GM20000 (cell line): ENCODE measurements at places on chromosomes 11 and 22.

DNA sequence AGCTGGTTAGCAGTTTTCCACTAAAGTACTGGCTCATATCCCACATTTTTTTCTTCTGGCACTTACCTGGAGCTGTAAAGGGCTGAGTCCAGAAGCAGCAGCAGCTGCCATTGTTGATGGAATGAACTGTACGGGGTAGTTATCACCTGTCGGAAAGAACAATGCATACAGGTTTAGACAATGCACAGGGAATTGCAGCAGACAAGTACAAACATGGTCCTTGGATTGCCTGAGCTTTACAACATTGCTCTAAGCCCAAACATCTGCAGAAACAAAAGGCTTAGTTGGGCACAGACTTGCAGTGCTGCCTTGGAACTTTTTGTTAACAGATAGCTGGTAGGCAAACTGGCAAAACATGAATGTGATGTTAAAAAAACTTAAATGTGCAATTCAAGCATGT is 258.8 kb downstream of the SOX6 start:
- DNase-seq, result no peak

- DNase-seq, result no peak
These were observed 126.1 kb downstream of the DSCAML1 start for GRCh38 chr11:117670924-117671323.

DNA sequence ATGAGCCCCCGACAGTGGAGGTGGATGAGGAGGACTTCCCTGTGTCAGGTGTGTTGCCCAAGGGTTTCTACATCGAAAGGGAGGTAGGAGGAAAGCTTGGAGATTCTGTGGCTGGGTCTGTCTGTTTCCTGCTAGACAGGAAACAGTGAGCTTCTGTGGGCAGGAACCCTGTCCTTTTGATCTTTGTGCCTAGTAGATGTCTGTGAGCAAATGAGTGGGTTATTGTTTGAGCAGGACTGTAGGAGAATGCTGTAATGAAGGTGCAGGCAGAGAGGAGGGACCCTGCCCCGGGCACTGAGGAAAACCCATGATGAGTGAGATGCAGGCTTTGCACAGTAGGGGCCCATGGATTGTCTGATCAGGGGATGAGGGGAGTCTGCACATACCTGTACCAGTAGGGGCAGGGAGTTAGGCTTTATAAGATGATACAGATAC is 14.0 kb downstream of the USP35 start:
- DNase-seq, result no peak

- peak; percentile 73 for DNase-seq
These were observed 4.0 kb downstream of the STIM1 start for GRCh38 chr11:3859373-3859881.

GRCh38 chr11:120651836-120652235 is 140.3 kb downstream of the GRIK4 start:
- no peak for DNase-seq

DNA sequence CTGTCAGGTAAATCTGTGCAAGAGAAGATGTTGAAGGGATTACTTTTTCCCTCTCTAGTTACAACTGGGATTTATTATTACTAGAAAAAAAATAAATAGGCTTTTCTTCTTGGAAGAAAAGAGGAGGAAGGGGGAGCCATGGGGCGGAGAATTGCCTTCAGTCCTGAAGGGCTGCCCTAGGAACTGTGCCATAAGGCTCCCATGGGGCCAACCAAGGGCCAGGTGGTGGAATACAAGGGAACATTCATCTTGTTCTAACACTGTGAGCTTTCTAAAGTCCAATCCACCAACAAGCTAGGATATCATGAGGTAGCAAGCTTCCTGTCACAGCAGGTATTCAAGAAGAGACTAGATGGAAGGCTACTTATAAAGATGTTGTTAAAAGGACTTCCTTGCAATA is 24.8 kb upstream of the NRIP3 start:
- no peak for DNase-seq

GRCh38 chr11:31477528-31478222 is 31.7 kb downstream of the IMMP1L start:
- no peak for DNase-seq

- DNase-seq, result no peak
These were observed at the start of gene CSRP3 for GRCh38 chr11:19201737-19202605. CSRP3 (minus strand) TSS chr11:19201983; CDS start chr11:19192448, 9,535 bp downstream.

DNA sequence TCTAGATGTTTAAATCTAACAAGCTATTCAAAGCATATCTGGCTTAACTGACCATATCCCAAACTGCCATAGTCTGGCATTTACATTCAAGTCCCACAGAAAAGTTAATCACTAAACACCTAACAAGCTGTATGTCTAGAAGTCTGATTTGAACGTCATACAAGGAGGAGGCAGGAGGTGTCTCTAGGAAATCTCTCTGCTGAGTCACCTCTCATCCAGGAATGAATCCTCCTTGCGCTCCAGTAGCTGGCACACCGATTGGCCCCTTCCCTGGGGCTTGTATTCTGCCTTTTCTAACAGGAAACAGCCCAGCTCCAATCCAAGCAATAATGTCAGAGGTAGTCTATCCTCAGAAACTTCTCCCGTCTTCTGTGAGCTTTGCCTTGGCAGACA is 31.8 kb downstream of the FEZ1 start:
- no peak for DNase-seq

GRCh38 chr11:78961937-78962701 is 387.5 kb upstream of the NARS2 start:
- no peak for DNase-seq

DNA sequence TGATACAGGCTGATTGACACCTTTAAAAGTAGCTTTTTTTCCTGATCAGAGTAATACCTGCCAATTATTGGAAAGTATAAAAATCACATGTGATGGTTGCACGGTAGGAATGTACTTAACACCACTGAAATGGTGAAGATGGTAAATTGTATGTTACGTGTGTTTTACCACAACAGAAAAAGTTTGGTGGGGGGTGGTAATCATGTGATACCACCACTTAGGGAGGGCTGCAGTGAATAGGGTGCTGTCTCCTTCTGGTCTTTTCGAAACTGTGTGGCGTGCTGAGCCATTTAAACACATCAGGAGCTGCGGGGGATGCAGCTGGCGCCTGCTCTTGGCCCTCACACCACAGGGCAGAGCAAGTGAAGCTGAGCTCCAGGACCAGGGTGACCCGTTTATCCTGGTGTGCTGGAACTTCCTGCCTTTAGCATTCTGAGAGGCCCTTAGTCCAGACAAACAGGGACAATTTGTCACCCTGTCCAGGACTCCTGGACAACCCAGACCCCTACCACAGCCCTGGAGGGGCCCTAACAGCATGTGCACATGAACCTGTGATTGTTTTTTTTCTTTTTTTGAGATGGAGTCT is 2.6 kb downstream of the SYNGR1 start:
- DNase-seq, result no peak

DNA sequence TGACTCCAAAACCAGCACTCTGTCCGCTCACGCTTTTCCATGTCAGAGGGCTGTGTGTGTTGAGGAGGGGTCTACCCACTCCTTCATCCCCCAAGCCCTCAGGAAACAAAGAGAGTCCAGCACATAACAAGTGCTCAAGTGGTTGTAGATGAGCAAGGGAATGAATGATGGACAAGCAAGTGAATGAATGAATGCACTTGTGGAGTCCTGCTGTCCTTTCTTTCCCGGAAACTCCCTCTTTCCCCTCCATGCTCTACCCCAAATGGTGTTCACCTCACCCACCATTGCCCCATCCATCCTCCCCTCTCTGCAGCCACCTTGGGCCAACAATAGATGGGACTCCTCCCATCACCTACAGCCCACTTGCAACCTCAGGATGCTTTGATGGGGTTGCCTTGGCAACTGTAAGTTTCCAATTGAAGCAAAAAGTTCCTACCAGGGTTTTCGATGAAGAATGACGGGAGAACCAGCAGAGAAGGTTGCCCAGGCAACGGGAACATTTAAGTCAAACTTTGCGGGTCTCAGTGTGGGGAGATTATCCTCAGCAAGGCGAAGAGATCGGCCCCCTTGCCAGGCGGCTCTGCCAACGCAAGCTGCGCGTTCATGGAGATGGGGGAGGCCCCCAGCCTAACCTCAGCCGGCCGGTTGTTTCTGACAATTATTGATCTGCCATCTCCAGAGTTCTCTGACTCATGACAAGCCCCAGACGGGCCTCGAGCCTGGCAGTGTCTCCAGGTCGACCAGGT is 51.1 kb downstream of the MCM5 start:
- DNase-seq, result no peak

DNA sequence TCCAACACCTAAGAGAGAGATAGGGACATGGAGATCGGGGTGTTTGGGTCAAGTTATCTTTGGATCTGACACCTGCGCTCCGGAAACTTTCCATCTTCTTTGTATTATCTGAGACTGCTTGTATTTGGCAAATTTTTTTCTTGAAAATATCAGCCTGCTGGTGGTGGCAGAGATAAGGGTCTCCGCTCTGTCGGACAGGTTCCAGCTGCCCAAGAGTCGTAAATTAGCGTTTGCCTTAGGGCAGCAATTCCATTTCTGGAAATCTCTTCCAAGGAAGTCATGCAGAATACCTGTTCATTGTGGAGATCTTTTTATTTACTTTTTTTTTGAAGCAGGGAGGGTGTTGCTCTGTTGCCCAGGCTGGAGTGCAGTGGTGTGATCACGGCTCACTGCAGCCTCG is 19.5 kb upstream of the CSNK1E start:
- DNase-seq, result no peak

DNA sequence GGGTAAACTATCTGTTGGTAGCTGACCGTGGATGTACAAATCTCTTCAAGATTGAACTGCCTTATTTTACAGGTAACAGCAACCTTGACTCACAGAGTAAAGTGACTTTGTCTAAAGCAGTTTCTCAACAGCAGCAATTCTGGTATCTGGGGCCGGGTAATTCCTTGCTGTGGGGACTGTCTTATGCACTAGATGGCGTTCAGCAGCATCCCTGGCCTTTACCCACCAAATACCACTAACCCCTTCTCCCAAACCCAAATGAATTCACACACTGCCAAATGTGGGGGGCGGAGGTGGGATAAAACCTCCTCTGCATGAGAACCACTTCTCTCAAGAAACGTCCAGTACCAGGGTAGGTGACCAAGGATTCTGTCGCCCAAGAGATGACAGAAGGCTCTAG is 1.7 kb upstream of the INCENP start:
- no peak for DNase-seq

DNA sequence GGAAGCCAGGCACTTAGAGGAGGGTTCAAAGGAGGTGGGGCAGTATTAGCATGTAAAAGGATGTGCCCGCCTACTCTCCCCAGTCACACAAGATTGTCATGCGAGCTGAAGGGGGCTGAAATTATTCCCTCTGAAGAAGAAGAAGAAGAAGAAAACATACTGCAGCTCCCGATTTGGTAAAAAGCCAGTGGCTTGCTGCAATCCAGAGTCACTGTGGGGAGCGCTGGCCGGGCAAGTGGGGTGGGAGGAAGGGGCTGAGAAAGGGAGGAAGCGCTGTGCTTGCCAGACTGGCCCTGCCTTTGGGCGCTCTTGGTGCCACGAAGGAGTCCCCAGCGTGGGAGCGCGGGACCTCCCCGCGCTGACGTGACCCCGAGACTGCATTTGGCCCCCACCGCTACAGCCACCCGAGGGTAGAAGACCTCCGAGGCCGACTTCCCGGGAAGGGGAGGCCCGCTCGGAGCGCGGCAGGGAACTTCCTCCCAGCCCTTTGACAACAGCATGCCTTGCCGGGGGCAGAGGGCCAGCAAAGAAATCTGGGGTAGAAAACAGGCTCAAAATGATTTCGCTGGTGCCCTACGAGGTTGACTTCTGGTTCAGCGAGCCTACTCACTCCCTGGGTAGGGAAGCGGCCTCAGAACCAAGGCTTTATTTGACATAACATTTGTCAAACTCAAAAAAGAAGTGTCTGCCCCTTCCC is 906.3 kb downstream of the DLG2 start:
- no peak for DNase-seq

DNA sequence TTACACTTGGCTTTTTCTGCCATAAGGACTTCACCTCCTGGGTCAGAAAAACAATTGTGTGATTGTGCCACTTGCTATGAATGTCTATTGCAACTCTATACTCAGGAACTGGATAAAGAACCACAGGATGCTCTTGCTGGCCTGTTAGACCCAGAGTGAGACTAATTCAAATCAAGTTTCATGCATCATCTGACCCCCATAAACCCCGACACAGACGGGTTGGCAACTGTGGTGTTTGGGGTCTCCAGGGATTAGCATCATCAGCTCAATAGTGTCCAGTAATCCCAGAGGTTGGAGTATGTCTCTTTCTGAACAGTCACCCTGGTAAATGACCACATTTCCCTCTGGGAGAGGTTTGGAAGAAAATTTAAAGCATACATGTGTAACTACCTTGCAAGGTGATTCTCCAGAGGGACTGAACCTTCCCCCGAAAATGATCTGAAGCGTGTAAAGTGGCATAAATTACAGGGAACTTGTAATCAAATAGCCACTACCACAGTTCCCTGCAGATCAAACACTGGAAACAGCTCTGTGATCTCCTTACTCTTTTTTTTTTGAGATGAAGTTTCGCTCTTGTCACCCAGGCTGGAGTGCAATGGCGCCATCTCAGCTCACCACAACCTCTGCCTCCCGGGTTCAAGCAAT is 1097.6 kb downstream of the TBC1D22A start:
- no peak for DNase-seq

GRCh38 chr22:21447694-21448402 is 19.3 kb upstream of the TMEM191C start:
- no peak for DNase-seq
